ENCODE measurements at places on chromosomes 6 and 20.

GRCh38 chr6:139841794-139842215 is 467.4 kb upstream of the CITED2 start:
- no peak for DNase-seq

DNA sequence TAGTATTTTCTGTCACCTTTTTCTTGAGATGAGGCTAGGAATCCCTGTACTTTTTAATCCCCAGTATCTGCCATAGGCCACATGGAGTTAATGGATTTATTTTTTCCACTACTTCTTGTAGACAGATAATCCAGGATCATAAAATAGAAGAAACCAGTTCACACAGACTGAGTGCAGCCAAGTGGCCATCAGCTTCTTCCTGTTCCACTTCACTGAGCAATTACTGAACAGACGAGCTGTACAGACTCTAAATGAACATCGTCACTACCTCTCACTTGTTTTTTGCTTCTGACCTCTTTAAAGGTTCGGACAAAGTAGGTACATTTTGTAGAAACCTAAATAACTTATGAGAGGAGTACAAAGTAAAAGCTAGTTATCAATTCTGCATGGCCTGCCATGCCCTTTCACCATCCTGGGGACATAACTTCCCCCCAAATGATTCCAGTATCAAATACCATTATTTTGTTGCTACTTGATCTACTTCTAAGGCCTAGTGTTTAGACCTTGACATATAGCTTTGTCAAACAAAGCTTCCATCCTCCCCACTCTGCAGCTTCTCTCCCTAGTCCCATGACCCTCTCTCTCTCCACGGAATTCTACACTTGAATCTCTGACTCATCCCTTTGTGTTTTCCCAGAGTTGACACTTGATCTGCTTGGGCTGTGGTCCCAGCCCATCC is 34.4 kb upstream of the ARHGAP18 start:
- DNase-seq: peak; percentile 62

GRCh38 chr6:75748743-75749538 is at the start of gene MYO6:
TSS of gene MYO6 (plus strand) at chr6:75749239. CDS start at chr6:75817548, 68,309 bp downstream.
- no peak for DNase-seq

- no peak for DNase-seq
Observed at GRCh38 chr20:37741055-37741454, 47.2 kb downstream of the CTNNBL1 start.

GRCh38 chr6:52839124-52840055 is 1.2 kb downstream of the GSTA5 start:
- DNase-seq: no peak

GRCh38 chr20:3767110-3767426 is 485 bp downstream of the ADISSP start:
- DNase-seq: no peak

DNA sequence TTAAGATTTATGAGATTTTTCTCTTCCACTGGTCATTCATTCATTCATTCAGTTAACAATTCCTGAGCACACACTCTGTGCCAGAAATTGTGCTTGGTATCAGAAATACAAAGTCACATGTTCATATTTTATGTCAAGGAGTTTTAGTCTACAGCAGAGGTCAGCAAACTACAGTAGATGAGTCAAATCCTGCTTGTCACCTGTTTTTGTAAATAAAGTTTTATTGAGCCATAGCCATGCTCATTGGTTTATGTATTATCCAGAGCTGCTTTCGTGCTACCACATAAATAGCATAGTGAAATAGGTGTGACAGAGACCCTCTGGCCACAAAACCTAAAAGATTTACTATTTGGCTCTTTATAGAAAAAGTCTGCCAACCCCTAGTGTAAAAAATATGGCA is 46.8 kb downstream of the THEMIS start:
- no peak for DNase-seq

- no peak for DNase-seq
Observed at GRCh38 chr6:137373296-137373695, 120.9 kb downstream of the OLIG3 start.

- DNase-seq: no peak
Observed at GRCh38 chr6:36323062-36323461, 13.6 kb downstream of the BNIP5 start.

- no peak for DNase-seq
Observed at GRCh38 chr6:5684320-5685053, 322.2 kb downstream of the NRN1 start.

DNA sequence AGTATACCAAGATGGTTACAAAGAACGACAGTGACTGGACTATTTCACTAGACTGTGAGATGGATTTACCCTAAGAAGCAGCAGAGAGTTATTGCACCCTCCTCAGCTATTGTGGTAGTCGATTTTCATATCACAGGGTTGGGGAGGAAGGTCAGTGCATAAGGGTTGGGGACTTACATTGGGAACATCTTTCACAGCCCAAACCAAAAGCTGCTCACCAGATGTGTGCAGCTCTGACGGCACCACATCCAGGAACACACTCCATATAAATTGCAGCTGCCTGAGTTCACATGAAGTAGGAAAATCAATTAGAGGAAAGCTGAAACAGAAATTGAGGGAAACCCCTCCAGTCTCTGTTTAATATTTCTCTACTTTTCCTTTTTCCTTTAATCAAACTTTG is 470.5 kb upstream of the NRSN1 start:
- no peak for DNase-seq

GRCh38 chr6:137893726-137894125 is 26.7 kb downstream of the TNFAIP3 start:
- DNase-seq: no peak

- no peak for DNase-seq
Observed at GRCh38 chr6:26377719-26378118, 5.2 kb upstream of the BTN2A2 start.

GRCh38 chr6:6845603-6846002 is 257.1 kb downstream of the LY86 start:
- no peak for DNase-seq

- DNase-seq: no peak
Observed at GRCh38 chr6:71385111-71385822, 96.7 kb downstream of the OGFRL1 start.

DNA sequence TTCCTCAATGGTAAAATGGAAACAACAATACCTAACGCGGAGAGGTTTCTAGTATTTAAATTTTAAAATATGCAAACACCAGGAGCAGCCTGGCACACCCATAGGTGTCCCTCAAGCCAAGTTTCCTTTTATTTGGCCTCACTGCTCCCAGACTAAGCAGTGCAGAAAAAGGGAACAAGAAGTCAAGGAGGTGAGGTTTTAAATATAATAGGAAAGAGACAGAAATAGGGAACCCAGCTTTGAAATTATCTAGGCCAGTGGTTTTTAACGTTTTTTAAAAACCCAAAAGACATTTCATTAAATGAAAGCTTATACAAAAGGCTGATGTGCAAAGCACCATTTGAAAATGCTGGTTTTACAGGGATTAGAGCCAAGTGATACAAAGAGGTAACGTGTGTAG is 109.6 kb downstream of the SLC22A3 start:
- DNase-seq: no peak

DNA sequence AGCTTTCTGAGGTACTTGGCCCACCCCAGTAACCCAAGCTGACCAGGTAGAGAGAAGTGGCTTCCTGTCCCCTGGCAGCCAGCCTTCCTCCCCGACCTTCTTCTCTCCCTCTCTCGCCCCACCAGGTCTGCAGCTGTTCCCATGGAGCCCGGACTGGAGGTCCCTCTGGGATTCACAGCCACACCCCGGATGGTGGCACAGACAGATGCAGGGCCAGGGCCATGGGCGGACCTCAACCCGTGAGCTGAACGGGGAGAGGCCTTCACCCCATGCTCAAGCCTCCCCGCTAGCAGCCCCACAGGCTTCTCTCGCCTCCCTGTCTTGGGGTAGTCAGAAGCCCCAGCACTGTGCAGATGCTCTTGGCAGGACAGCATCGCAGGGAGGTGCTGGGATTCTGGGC is 41.3 kb downstream of the CPXM1 start:
- DNase-seq: no peak

DNA sequence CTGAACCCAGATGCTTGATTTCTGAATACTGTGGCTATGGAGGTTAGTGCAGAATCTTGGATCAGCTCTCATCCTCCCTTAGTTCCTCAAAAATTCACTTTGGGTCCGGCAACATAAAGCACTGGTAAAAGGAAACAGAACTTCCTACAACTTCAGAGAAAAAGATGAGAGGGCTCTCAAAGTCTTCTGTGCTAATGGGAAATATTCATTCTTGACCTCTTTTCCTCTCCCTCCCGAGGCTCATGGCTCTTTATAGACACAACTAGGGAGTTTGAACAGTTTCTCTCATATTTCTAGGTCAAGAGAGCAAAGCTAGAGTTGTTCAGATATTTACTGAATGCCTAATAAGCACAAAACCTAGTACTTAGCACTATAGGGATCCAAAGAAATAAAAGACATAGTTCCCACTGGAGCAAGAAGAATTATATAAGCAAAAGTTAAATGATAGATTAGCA is 124.1 kb upstream of the TCF21 start:
- no peak for DNase-seq

DNA sequence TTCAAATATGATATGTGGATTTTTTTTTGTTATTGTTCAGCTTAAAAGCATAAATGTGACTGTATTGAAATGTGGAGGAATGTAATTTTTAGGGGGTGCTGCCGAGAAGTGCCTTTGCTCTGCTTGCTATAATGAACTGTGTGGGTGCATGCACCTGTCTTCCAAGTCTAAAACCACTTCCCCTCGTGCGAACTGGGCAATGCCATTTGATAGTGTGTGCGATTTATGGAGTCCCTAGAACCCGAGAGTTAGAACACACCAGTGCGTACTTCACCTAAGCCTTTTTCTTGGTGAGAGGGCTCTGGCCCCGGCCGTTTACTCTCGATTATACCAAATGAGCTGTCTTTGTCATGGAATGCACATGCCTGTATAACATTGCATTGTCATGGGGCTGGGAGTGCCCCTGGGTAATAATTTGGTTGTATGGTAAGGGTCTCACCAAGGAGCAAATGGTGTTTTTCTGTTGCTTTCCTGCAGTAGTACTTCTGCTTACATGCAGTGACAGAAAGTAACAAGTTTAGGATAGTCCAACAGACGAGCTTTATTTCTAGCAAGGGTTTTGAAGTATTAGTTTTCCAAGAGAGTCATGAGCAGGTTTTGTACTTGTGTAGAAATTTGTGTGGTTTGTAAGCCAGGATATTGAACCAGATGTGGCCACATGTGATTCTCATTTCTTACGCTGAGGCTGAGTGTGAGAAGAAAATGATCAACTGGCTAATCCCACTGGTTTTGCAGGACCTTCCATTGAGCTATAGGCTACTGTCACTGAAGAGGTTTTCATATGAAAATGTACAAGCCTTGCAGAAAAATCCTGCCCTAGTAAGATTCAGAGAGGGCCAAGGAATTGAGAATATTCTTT is 172.4 kb downstream of the DTNBP1 start:
- no peak for DNase-seq

DNA sequence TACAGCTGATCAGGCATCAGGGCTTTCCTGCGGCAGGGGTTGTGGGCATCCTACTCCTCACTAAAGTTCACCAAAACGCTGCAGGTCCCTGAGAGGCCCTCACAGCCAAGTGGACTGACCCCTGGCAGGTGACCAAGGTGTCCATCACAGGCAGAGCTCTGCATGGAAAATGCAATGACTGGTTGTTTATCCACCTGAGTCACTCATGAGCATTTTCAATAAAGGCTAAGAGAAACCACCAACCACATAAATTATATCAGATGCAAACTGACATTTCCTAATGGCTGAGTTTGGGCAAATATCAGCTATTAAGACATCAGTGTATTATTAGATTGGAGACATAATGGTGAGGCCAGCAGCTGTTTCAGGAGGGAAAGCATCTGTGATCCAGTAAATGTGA is 152.7 kb upstream of the SYNDIG1 start:
- DNase-seq: no peak

DNA sequence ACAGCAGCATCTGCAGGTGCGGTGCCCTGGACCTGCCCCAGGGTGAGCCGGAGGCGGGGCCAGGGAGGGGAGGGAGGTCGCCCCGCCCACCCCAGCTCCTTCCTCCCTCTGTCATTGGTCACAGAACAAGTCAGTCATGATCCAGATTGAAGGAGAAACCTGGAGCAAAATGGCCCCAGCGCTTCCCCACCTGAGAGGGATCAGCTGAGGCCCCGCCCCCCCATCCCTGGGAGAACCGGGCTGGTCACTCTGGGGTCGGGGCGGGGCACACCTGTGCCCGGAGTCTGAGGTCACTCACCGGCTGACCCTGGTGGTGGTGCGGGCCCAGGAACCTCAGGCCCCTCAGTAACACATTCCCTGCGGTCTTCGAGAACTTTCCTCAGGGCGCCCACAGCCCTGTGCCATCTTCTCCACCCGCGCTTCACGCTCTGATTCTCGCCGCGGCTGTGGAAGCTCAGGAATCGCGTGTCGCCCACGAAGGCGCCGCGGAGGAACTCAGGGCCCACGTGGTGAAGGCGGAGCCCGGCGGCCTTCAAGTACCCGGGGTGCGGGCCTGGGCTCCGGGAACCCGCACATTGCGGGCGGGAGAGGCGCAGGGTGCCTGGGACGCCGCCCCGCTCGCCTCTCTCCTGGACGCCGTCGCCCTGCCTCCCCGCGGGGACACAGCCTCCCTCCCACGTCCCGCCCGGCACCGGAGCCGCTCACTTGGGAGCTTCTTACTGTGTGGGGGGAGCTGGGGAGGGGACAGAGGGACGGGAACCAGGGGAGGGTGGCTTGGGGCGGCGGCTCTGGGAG is 36.4 kb upstream of the HLA-C start:
- DNase-seq: no peak

DNA sequence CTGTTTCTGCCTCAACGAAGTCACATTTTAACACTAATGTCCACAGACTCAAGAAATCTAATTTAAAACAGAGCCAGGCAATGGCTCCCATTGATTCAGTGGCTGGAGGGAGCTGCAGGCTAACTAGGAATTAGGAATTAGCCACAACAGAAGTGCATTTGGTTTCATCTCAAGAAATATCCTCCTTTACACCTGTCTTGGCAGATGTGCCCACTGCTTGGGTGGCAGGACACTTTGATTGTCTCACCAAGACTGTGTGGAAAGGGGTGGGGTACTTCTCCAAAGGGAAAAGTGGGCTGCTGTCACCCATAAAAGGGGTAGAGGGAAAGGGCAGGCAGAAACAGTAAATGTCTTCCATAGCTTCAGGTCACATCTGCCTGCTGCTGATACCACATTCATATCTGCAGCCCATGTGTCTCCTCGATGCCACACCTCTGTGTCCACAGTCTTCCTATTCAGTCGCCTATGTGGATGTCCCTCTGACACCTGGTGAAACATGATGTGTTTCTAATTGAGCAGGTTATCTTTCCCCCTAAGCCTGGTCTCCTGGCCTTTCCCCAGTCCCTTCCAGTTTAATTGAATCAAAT is 10.9 kb upstream of the OSER1 start:
- DNase-seq: no peak

DNA sequence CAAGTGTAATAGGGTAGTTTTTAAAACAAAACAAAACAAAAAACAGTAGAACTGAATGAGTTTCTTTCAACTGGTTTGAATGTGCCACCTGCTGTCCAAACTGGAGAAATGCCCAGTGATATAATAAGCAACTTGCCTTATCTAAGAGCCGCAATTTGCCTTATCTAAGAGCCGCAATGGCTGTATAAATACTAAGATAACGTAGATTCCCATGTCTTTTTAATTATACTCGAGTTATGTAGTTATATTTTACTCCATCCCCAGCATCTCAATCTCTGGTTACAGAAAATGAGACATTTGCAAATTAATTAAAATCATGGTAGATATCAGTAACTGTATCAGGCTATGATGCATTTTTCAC is 67.2 kb downstream of the RPP40 start:
- DNase-seq: no peak
